Natural killer cell treated with Interleukin-12 subunit alpha and Interleukin-12 subunit beta and Interleukin-15 and Interleukin-18, amount 100 ng/mL, for 72 hours (primary cell): ENCODE measurements at places on chromosomes 12 and 14. TPM values are rescaled to one million over a fixed set of nuclear protein-coding genes. Genes with fewer than 3 reads are reported as not detected.

Gene ACOT4
- total RNA-seq = 8.9 TPM

Gene RFX4
- total RNA-seq = not detected

Gene GTF2H3
- 41.6 TPM for total RNA-seq

Gene PMCH
- total RNA-seq = not detected

Gene CLEC4C
- not detected for total RNA-seq

Gene CLEC2A
- total RNA-seq = not detected

Gene SLC24A4
- 0.36 TPM for total RNA-seq

Gene TEX52
- total RNA-seq = not detected

Gene PRKD1
- total RNA-seq = not detected

Gene KLRC2
- 1.4 TPM for total RNA-seq

Gene HCAR3
- not detected for total RNA-seq

Gene HOXC4
- 2.3 TPM for total RNA-seq

Gene ADAM21
- total RNA-seq = 0.10 TPM

Gene SLCO1B1
- not detected for total RNA-seq

Gene RDH11
- total RNA-seq = 57.3 TPM

Gene KRT2
- not detected for total RNA-seq

Gene NPFF
- 1.9 TPM for total RNA-seq

Gene SMCO2
- total RNA-seq = 1.1 TPM

Gene DBX2
- not detected for total RNA-seq

Gene AQP2
- not detected for total RNA-seq

Gene IAPP
- total RNA-seq = not detected

Gene GSC
- total RNA-seq = not detected

Gene SLC41A2
- 17.6 TPM for total RNA-seq

Gene KRT75
- total RNA-seq = not detected

Gene THAP2
- total RNA-seq = 5.2 TPM

Gene GPR162
- not detected for total RNA-seq

Gene CARMIL3
- 0.50 TPM for total RNA-seq

Gene KRT77
- total RNA-seq = not detected

Gene SMOC1
- total RNA-seq = not detected

Gene KRR1
- total RNA-seq = 96.4 TPM

Gene SLC38A6
- total RNA-seq = 5.1 TPM

Gene NTN4
- not detected for total RNA-seq

Gene C1QL4
- total RNA-seq = not detected

Gene CLEC1A
- total RNA-seq = not detected
